ENCODE measurements at places on chromosomes 6 and 20. TPM values are rescaled to one million over a fixed set of nuclear protein-coding genes. Genes with fewer than 3 reads are reported as not detected.
A peak's percentile ranks its signal among the peaks of the same experiment; 100 is the strongest.

DNA sequence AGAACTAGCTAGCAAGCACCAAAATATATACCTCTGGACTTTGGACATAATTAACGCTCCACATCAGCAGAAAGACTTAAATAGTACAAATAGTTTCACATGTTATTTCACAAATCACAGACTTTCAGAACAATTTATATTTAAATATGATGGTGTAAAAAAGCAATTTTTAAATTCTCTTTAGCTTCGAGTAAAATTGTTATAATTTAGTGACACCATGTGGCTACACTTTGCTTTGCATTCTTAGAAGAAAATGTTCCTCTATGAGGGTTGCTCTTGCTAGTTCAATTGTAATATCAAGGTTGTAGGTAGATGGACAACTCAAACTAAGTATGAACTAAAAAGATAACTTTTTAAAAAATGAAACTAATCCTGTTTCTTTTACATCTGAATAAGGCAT lies 69.0 kb downstream of the BTBD9 start:
- DNase-seq = no peak

GRCh38 chr20:55239269-55239668 lies 763.9 kb downstream of the DOK5 start:
- no peak for DNase-seq

The NNAT gene
- 97.6 TPM for polyA plus RNA-seq

The SLC16A10 gene
- polyA plus RNA-seq = 29.2 TPM

The CD40 gene
- polyA plus RNA-seq = 7.6 TPM

- no peak for DNase-seq
These were observed 14.3 kb upstream of the RNF182 start for GRCh38 chr6:13910443-13910842.

- no peak for DNase-seq
These were observed 27.4 kb upstream of the MAPRE1 start for GRCh38 chr20:32792316-32792715.

GRCh38 chr20:1401451-1401907 lies 8.6 kb upstream of the FKBP1A start:
- no peak for DNase-seq

The ID4 gene
- polyA plus RNA-seq = 41.8 TPM

- no peak for DNase-seq
These were observed 65.3 kb downstream of the MTHFD1L start for GRCh38 chr6:150930841-150931240.

- DNase-seq = peak; percentile 11
These were observed 36.1 kb downstream of the PSMB1 start for GRCh38 chr6:170516783-170517616.

The ATP9A gene
- polyA plus RNA-seq = 61.4 TPM

The HNF4A gene
- polyA plus RNA-seq = 0.90 TPM

The NCR2 gene
- not detected for polyA plus RNA-seq

GRCh38 chr6:87753131-87753685 lies 51.2 kb upstream of the AKIRIN2 start:
- DNase-seq = no peak

- no peak for DNase-seq
These were observed 12.7 kb downstream of the STX11 start for GRCh38 chr6:144162977-144163376.

The SRMS gene
- polyA plus RNA-seq = 0.26 TPM

The ASCC3 gene
- polyA plus RNA-seq = 26.7 TPM

GRCh38 chr6:31351401-31352309 lies 5.3 kb downstream of the HLA-B start:
- DNase-seq = no peak

DNA sequence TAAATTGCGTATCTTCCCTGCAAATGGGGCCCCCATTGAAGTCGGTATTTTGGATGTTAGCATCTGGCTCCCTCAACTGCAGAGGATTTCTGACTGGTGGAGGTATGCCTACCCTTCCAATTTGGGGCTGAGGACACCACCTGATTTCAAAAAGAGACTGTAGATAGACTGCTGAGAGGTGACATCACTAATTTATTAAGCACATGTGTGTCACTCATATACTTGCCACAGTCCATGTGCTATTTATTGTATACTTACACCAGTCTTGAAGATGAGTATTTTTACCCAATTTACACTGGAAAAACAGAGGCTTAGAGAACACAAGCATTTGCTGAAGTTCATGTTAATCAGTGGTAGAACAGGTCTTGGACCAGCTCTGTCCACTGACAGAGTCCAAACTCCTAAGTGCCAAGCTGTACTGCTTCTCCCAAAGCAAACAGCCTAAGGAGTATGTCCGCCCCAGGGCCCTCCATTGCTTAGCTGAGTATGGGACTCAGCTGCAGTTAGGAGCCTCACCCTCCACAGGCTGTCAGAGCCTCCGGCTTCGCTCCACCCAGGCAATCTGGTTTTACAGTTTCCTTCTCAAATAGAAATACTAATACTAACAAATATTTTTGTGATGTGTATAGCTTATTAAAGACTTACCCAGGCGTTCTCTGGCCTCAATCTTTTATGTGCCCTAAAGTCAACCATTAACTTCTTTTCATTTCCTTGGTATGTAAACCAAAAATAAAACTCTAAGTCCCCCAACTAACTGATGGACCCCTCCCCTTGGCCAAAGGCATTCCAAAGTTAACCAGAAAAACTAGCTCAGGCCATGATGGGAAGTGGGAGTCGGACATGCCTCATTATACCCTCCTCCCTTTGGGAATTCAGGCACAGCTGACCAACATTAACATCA lies 17.5 kb downstream of the RIN2 start:
- no peak for DNase-seq

- DNase-seq = no peak
These were observed 103.1 kb upstream of the MRPS10 start for GRCh38 chr6:42320762-42321161.

The LY86 gene
- polyA plus RNA-seq = 1.9 TPM

DNA sequence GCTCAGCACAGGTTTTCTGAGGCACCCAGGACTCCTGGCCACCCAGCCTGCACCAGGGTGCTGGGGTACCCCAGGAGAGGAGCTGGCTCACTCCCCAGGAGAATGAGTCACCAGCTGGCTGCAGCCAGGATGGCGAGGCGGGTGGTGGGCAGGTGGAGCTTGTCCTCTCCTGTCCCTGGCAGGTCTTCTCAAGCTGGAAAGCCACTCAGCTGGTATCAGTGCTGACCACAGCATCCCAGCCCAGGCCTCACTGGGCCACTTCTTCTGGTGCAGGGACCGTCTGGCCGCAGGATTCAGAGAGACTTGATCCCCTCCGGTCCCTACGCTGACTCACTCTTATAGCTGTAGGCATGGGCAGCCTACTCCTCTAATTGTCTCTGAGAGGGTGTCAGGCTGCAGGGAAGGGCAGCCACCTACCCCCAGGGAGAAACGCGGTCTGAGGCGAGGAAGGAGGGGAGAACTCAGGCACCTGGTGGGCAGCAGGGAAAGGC lies 22.2 kb downstream of the TFEB start:
- DNase-seq = no peak

DNA sequence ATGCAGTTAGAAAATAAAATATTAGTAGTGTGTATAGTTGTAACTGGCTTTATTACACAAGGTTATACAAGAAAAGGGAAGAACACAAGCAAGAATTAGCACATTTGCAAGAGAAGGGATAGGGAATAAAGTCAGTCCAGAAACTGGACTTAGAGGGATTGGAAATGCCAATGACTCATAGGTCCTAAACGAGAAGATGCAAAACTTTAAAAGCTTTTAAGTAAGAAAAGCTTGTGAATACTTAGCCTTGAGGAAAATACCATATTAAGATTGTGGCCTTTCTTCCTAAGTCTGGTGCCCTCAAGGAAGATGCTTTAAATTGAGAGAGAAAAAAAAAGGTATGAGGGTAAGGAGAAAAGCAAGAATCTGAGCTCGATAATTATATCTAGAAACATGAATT lies 102.3 kb upstream of the MCHR2 start:
- no peak for DNase-seq

The IL17A gene
- not detected for polyA plus RNA-seq

DNA sequence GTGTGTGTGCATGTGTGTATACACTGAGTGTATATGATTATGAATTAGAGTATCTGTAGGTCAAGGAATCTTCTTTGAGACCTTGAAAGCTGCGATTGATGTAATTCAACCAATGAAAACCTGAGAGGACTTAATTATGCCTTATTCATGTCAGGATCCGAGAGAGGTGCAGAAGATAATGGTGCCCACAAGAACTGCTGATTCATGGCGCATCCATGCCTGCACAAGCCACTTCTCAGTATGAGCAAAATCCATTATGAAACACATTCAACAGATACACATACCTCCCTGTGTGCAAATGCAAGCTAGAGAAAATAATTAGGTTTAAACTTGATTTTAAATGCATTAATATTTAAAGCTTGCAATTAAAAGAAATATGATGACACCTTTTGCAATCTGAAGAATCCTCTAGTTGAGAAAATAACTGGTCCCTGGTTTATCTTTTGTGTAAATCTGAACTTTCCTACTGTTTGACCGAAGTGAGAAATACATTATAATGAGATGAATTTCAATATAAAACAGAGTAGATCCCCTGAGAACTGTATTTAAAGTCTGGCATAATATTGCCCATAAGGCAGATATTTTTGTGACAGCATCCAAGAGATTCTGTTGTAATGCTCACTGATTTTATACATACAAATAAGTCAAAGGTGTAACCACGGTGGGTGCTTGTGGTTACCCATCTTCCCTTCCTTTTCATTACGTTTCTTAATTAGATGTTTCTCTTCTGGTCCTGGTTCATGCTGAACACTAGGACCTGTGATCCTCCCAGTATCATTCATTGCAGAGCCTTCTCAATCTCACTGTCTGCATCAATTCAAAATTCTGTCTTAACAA lies 45.6 kb downstream of the LY86 start:
- DNase-seq = no peak

- DNase-seq = no peak
These were observed 85.5 kb upstream of the C20orf144 start for GRCh38 chr20:33576432-33577125.

The ELMO2 gene
- polyA plus RNA-seq = 70.1 TPM

GRCh38 chr20:62142252-62143080 lies 728 bp downstream of the PSMA7 start:
- DNase-seq = no peak

The SNAP91 gene
- polyA plus RNA-seq = 2.6 TPM

GRCh38 chr20:46803123-46804020 lies 91.3 kb upstream of the EYA2 start:
- no peak for DNase-seq

The EFHC1 gene
- polyA plus RNA-seq = 40.8 TPM

- DNase-seq = no peak
These were observed 43.3 kb downstream of the RNGTT start for GRCh38 chr6:88920088-88920487.

The ADGRF5 gene
- polyA plus RNA-seq = 34.0 TPM

- DNase-seq = no peak
These were observed 117.8 kb upstream of the ESR1 start for GRCh38 chr6:151689499-151690201.

GRCh38 chr6:102039441-102039840 lies 645.9 kb downstream of the GRIK2 start:
- DNase-seq = no peak

- DNase-seq = no peak
These were observed 7.8 kb downstream of the IL22RA2 start for GRCh38 chr6:137165375-137166246.

The PSMG4 gene
- polyA plus RNA-seq = 19.6 TPM

GRCh38 chr6:146896062-146896813 lies 297.5 kb downstream of the ADGB start:
- DNase-seq = no peak

The HSPA1A gene
- polyA plus RNA-seq = 126 TPM

The SGK2 gene
- polyA plus RNA-seq = 44.9 TPM

The RAD21L1 gene
- not detected for polyA plus RNA-seq

DNA sequence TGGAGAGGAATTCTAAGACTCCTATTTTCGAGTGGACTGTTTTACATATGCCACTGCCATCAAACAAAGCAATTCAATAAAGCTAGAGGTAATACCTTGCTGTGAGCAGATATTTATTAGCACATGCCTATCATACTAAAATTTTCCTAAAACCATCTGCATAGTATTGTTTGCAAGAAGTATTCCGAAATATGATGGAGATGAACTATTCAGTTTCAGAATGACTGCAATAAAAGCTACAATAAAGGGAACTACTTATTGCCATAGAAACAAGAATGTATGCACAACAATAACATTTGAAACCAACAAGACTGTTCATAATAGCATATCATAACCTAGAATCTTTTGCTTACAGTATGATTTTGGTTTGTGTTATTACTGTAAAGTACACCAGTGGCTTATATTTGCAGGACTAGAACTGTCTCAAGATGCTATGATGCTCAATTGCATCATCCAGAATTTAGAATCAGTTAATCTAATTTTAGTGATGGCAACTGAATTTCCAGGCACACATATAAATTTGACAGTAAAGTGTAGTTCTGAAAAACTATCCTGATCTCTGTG lies 144.3 kb downstream of the GRIK2 start:
- DNase-seq = no peak

The MLIP gene
- 0.72 TPM for polyA plus RNA-seq

GRCh38 chr6:144586986-144587385 lies 301.9 kb downstream of the UTRN start:
- no peak for DNase-seq

- DNase-seq = no peak
These were observed 40.4 kb upstream of the PRELID3B start for GRCh38 chr20:59082981-59083380.

- DNase-seq = no peak
These were observed 43.9 kb upstream of the CLIC5 start for GRCh38 chr6:46059608-46060007.

DNA sequence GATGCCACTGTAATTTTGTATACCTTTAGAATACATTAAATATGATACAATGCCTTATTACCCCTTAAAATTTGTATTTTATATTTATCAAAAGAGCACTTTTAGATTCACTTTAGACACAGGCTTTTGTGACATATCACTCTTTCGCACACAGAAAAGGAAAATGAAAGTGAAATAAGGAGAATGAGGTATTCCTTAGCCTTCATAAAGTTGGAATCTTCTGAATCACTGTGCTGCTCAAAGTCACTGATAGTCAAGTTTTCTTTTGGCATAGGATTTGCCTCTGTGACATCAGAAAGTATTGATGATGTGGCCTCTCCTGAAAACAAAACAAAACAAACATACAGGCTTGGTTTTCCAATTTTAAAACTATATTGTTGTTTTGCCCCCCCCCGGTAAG lies 1097.1 kb downstream of the KIF16B start:
- DNase-seq = no peak

The ESF1 gene
- polyA plus RNA-seq = 29.9 TPM

DNA sequence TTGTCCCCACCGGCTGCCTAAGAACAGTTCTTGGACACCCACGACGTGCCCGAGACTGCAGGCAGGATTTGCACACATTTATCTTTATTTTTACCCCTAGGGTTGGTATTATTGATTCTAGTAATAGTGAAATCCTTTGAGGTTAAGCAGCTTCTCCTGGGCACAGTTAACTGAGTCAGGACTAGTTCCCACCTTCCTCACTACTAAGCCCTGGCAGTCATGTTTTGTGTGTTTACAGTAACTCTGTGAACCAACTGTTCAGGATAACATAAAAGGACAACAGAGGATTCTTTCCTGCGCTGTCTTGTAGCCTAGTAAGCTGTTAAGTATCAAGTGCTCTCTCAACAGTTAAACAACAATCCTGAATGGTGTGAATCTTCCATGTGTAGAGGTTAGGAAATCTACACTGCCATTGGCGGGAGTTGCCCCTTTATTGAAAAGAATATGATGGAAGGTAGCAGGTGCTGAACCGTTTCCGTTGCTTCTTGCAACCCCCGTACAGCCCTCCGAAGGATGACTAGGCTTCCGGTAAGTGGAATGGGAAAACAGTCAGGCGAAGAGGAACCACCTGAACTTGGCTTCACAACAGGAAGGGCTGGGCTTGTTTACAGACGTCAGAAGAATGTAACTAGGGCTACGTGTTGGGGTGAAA lies 979 bp upstream of the SOD2 start:
- no peak for DNase-seq
